ENCODE measurements at places on chromosomes 12 and 14. TPM values are rescaled to one million over a fixed set of nuclear protein-coding genes. Genes with fewer than 3 reads are reported as not detected.

The BCAT1 gene
- total RNA-seq: 3.4 TPM

The NFKBIA gene
- 424 TPM for total RNA-seq

GRCh38 chr14:88454886-88455285, 69.4 kb downstream of the SPATA7 start:
- H3K27me3 ChIP-seq: no peaks in the 10 kb centered on the region
- DNase-seq: no peak
- no peak overlapping the region for H3K27ac ChIP-seq
- H3K4me1 ChIP-seq: no peaks in the 10 kb centered on the region
- H3K4me3 ChIP-seq: no peak overlapping the region

DNA sequence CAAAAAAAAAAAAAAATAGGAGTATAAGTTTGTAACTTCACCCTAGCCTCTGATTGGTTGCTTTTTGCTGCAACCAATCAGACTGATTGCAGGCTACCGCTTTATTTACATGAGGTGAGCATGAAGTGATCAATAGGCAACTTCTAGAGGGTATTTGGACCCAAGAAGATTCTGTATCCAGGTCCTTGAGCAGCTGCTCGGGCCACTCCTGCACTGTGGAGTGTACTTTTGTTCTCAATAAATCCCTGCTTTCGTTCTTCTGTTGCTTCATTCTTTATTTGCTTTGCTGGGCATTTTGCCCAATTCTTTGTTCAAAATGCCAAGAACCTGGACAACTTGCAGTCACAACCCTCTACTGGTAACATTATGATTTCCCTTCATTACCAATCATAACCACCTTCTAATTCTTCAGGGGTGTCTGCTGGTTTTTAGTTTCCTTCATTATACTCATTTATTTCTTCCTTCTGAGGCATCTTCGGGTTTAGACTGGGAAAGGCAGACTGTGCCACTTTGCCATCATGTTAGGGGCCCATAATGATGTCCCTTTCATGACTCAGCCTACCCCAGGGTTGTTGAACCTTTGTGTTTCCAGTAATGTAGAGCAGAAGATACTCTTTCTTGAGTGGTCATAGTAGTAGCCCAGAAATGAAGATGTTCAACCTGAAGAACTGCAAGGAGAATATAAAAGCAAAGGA, 43.4 kb upstream of the LIMA1 start:
- no peaks in the 10 kb centered on the region for H3K36me3 ChIP-seq
- peak; percentile 50 for DNase-seq
- H3K4me1 ChIP-seq: peaks cover 28% of the 10 kb centered on the region

GRCh38 chr14:98197933-98198332, 1074.1 kb downstream of the BCL11B start:
- H3K4me3 ChIP-seq: no peak overlapping the region
- H3K27me3 ChIP-seq: no peaks in the 10 kb centered on the region
- no peak overlapping the region for H3K27ac ChIP-seq
- no peaks in the 10 kb centered on the region for H3K36me3 ChIP-seq
- DNase-seq: no peak

- H3K4me3 ChIP-seq: no peak overlapping the region
- H3K4me1 ChIP-seq: no peaks in the 10 kb centered on the region
- no peaks in the 10 kb centered on the region for H3K36me3 ChIP-seq
- no peaks in the 10 kb centered on the region for H3K27me3 ChIP-seq
Measured at GRCh38 chr12:32155961-32156529, 49.4 kb downstream of the BICD1 start.

- H3K4me3 ChIP-seq: no peak overlapping the region
- H3K27ac ChIP-seq: peak overlapping the region; percentile 61
- no peak for DNase-seq
Measured at GRCh38 chr14:100679153-100679552, 47.5 kb upstream of the DLK1 start.

- no peaks in the 10 kb centered on the region for H3K27me3 ChIP-seq
- no peak overlapping the region for H3K4me3 ChIP-seq
- H3K4me1 ChIP-seq: no peaks in the 10 kb centered on the region
- no peak overlapping the region for H3K27ac ChIP-seq
Measured at GRCh38 chr14:24889843-24890242, 160.1 kb downstream of the STXBP6 start.

GRCh38 chr12:41073633-41074472, 114.3 kb upstream of the PDZRN4 start:
- DNase-seq: no peak
- H3K4me1 ChIP-seq: no peaks in the 10 kb centered on the region

DNA sequence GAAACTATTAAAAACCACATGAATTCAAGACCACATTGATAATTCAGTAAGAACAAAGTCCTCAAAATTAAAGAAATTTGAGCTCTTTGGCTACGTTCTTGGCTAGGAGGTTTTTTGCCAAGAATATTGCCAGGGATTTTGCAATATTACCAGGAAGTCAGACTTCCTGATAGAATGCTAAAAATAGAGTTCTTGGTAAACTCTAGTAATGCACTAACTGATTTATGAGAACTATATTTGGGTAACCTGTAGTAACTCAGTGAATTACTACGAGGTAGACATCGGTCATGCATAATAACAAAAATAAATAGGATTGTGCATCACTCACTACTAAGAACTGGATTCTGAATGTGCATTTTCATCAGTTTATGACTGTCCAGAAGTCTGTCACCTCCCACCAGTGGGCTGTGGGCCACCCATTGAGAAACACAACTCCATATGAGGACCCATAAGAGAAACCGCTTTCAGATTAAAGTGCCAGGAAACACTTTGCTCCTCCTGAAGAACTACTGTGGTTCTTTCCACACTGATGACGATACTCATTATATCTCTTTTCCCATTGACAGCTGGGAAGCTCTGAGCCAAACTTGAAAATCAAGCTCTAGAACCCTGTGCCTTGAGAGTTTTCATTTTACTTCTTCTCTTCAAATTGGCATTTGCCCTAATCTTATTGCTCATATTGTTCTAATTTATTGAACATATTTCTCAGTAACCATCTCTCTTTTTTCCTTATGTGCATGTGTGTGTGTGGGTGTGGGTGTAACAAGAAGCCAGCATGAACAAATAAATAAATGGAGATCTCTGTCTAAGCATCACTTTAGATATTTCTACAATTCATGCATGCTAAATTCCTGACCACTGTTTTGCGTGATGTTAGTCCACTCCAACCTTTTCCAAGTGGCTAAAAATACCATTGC, 116.6 kb downstream of the BCL11B start:
- no peaks in the 10 kb centered on the region for H3K27me3 ChIP-seq
- no peak overlapping the region for H3K4me3 ChIP-seq
- no peaks in the 10 kb centered on the region for H3K4me1 ChIP-seq
- no peak for DNase-seq
- no peaks in the 10 kb centered on the region for H3K36me3 ChIP-seq

DNA sequence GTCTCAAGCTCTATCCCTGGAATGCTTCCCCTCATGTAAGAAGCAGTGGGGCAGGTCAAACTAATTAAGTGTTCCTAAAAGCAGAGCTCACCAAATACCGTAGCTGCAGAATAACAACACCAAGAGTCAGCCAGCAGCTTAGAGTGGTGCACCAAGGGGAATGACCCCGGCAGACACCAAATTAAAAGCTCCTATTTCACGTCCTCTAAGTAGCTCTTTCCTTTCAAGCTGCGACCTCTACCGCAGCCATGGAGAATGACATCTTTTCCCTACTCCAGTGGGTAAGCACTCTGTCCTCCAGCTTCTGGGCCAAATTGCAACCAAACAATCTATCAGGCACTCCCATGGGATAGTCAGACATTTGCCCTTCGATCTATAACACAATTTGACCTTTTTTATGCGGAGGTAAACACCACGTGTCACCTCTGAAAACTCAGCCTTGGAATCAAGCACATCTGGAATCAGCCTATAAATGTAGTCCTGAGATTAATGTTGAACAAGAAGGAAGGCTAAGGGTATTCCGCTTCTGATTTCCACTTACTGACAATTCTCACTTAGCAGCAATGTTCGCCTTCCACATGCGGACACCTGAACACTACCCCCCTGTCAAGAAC, 67.6 kb upstream of the CDKN3 start:
- H3K4me1 ChIP-seq: peaks cover 12% of the 10 kb centered on the region
- no peaks in the 10 kb centered on the region for H3K27me3 ChIP-seq
- peak; percentile 34 for DNase-seq
- H3K27ac ChIP-seq: no peak overlapping the region
- H3K4me3 ChIP-seq: no peak overlapping the region
